ENCODE measurements at places on chromosomes 1 and 21. TPM values are rescaled to one million over a fixed set of nuclear protein-coding genes. Genes with fewer than 3 reads are reported as not detected.
A peak's percentile ranks its signal among the peaks of the same experiment; 100 is the strongest.

GRCh38 chr1:12610305-12610935 lies 7.6 kb downstream of the DHRS3 start:
- H3K27me3 ChIP-seq: no peaks in the 10 kb centered on the region
- H3K4me3 ChIP-seq: no peak overlapping the region
- H3K27ac ChIP-seq: no peak overlapping the region
- no peak for DNase-seq
- no peaks in the 10 kb centered on the region for H3K36me3 ChIP-seq
- no peaks in the 10 kb centered on the region for H3K4me1 ChIP-seq

Gene TMEM269
- total RNA-seq: 0.10 TPM

Gene RIIAD1
- not detected for total RNA-seq

- no peak for DNase-seq
- H3K27me3 ChIP-seq: no peaks in the 10 kb centered on the region
- no peak overlapping the region for H3K4me3 ChIP-seq
- no peak overlapping the region for H3K27ac ChIP-seq
- H3K4me1 ChIP-seq: no peaks in the 10 kb centered on the region
Measured at GRCh38 chr1:26598890-26599289, 69.3 kb downstream of the RPS6KA1 start.

Gene RGS7
- total RNA-seq: 0.24 TPM

DNA sequence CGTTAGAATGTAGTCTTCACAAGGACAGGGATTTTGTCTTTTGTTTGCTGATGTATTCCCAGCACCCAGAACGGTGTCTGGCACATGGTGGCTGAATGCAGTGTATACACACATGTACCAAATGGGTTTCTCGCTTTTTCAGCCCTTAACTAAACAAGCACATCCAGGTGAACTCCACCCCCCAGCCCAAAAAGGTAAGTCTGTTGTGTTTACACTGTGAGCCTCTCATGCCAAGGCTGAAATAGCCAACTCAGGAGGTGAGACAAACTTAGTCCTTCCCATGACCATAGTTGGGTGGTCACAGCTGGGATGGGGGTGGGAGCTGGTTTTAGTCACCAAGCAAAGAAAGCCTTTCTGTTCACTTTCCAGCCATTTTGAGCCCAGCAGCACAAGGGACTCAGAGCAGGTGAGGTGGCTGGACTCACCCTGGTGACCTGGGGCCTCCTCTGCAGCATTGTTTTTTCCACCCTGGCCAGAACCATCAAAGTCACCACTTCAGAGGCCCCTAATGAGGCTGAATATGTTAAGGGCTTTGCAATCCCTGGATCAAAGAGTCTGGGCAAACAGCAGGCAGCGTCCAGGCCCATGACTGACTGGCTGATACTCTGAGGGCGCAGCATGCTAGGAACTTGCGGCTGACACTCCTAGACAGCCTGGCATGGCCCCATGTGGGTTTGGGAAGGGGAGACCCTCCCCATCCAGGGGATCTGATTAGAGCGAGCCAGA lies 8.7 kb downstream of the TENT5B start:
- no peaks in the 10 kb centered on the region for H3K27me3 ChIP-seq
- peaks cover 4% of the 10 kb centered on the region for H3K4me1 ChIP-seq
- no peaks in the 10 kb centered on the region for H3K36me3 ChIP-seq
- DNase-seq: no peak

Gene DPYD
- 4.9 TPM for total RNA-seq

Gene NPR1
- 2.3 TPM for total RNA-seq

GRCh38 chr21:44497703-44498126 lies 42.3 kb downstream of the KRTAP10-1 start:
- no peaks in the 10 kb centered on the region for H3K36me3 ChIP-seq
- H3K4me3 ChIP-seq: no peak overlapping the region
- no peak overlapping the region for H3K27ac ChIP-seq

DNA sequence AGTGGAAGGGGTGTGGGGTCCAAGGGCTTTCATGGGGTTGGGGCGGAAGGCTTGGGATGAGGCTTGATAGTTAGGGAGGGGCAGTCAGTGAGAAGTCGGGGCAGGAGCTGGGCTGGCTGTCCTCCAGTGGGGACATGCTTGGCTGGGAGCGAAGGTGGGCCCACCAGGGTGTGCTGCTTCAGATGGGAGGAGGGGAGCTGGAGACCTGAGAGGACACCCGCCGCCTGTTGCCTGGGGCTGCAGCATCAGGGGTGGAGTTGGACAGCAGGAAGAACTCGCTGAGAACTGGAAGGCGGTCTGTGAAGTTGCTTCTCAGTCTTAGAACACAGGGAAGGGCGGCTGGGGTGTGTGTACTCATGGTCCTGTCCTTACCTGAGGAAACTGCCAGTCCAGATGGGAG lies 1.6 kb downstream of the THEM5 start:
- H3K4me3 ChIP-seq: no peak overlapping the region
- H3K27me3 ChIP-seq: no peaks in the 10 kb centered on the region
- H3K36me3 ChIP-seq: no peaks in the 10 kb centered on the region
- DNase-seq: no peak
- no peak overlapping the region for H3K27ac ChIP-seq

GRCh38 chr1:210260096-210260495 lies 27.5 kb downstream of the SERTAD4 start:
- no peak overlapping the region for H3K4me3 ChIP-seq
- H3K27ac ChIP-seq: no peak overlapping the region
- H3K27me3 ChIP-seq: no peaks in the 10 kb centered on the region
- no peaks in the 10 kb centered on the region for H3K4me1 ChIP-seq
- no peak for DNase-seq

DNA sequence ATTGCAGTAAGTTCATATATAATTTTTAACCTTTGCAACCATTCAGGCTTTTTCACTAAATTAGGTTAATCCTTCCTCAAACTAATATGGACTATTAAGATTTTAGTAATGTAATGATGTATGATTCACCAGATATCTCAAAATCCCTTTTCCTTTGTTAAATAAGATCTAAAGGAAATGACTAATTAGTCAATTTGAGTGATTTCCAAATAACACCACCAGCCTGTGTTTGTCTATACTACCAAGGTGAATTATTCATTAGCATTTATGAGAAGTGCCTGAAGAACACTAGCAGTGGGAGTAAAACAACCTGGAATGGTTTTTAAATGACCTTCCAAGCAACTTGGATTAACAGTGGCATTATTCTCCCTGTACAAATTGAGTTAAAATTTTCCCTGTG lies 670.6 kb upstream of the PKN2 start:
- no peaks in the 10 kb centered on the region for H3K27me3 ChIP-seq
- no peak overlapping the region for H3K4me3 ChIP-seq
- H3K36me3 ChIP-seq: no peaks in the 10 kb centered on the region

Gene FLG2
- total RNA-seq: not detected

Gene TMEM240
- 0.77 TPM for total RNA-seq

DNA sequence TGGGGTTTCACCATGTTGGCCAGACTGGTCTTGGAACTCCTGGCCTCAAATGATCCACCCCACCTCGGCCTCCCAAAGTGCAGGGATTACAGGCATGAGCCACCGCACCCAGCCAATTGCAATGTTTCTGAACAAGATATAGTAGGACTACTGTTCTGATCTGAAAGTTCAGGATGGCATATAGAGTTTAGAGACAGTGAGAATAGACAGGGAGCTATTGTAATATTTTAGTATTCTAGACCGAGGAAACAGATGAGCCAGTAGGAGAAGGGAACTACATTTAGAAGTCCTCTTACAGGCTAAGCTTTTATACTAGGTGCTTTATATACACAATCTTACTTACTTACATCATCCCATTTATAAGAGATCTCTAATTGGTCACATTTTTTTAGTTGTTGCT lies 33.1 kb downstream of the SOAT1 start:
- H3K4me1 ChIP-seq: no peaks in the 10 kb centered on the region
- H3K36me3 ChIP-seq: no peaks in the 10 kb centered on the region
- H3K27me3 ChIP-seq: no peaks in the 10 kb centered on the region
- no peak for DNase-seq
- H3K4me3 ChIP-seq: no peak overlapping the region
- H3K27ac ChIP-seq: no peak overlapping the region

DNA sequence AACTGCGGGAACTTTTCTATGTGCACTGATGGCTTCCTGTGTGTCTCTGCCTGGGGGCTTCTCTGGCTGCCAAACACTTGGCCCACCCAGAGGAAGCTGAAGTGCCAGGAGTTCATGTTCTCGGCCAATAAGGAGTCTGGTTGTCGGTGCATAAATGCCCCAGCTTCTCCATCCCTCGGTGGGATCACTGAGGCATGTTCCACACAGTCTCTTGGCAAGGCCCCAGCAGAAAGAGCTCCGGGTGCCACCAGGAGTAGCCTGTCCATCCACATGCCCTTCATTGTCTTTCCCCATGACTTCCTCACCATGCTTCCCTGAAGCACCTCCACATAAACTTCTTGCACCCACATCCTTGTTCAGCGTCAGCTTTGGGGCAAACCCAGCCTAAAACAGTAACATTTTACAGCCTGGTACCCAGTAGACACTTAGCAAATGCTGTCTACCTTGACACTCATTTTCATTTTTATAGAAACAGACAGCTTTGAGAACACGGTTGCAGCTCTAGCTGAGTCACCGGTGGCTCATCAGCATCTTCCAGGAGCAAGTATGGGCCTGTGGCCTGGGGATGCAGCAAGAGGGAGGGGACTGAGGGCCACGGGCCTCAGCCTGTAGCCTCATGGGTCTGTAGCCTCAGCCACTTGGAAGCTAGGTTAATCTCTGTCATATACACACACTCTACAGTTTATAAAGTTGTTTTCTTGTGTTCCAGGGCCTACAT lies 14.8 kb upstream of the CDCP2 start:
- no peak for DNase-seq
- no peak overlapping the region for H3K4me3 ChIP-seq
- H3K27ac ChIP-seq: no peak overlapping the region
- peaks cover 9% of the 10 kb centered on the region for H3K4me1 ChIP-seq

GRCh38 chr1:7993593-7994479 lies 32.3 kb downstream of the ERRFI1 start:
- DNase-seq: no peak
- H3K27ac ChIP-seq: no peak overlapping the region
- no peaks in the 10 kb centered on the region for H3K4me1 ChIP-seq
- H3K36me3 ChIP-seq: no peaks in the 10 kb centered on the region

Gene RGS1
- total RNA-seq: 8.0 TPM

GRCh38 chr1:156149374-156150332 lies 3.7 kb upstream of the SEMA4A start:
- no peaks in the 10 kb centered on the region for H3K36me3 ChIP-seq
- no peaks in the 10 kb centered on the region for H3K27me3 ChIP-seq
- H3K27ac ChIP-seq: no peak overlapping the region
- peaks cover 4% of the 10 kb centered on the region for H3K4me1 ChIP-seq

DNA sequence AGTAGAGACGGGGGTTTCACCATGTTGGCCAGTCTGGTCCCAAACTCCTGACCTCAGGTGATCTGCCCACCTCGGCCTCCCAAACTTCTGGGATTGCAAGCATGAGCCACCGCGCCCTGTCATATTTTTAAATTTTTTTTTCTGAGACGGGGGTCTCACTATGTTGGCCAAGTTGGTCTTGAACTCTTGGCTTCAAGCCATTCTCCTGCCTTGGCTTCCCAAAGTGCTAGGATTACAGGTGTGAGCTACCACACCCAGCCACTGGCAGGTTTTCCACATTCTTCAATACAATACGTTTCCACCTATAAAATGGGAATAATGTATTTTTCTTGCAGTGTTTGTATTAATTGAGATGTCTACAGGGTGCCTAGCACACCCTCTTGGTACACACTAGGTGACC lies 3.4 kb upstream of the LEFTY1 start:
- no peaks in the 10 kb centered on the region for H3K36me3 ChIP-seq
- H3K4me3 ChIP-seq: no peak overlapping the region
- H3K4me1 ChIP-seq: peaks cover 5% of the 10 kb centered on the region
- H3K27me3 ChIP-seq: no peaks in the 10 kb centered on the region

DNA sequence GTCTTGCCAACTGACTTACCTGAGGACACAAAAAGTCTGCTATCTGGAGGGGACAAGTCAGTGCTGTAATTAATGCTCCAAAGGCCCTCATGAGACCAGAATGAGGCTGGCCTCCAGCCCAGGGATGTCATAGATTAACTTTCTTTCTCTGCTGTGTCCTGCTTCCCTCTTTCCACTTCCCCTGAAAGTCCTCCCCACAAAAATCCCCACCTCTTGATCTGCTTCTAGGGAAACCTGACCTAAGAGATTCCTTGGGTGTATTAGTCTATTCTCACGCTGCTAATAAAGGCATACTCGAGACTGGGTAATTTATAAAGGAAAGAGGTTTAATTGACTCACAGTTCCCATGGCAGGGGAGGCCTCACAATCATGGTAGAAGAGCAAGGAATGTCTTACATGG lies 39.2 kb downstream of the RUNX3 start:
- peak; percentile 18 for DNase-seq
- no peaks in the 10 kb centered on the region for H3K4me1 ChIP-seq
- H3K27ac ChIP-seq: no peak overlapping the region
- H3K27me3 ChIP-seq: no peaks in the 10 kb centered on the region
- no peaks in the 10 kb centered on the region for H3K36me3 ChIP-seq
- H3K4me3 ChIP-seq: no peak overlapping the region

- no peak overlapping the region for H3K27ac ChIP-seq
- H3K27me3 ChIP-seq: no peaks in the 10 kb centered on the region
- no peaks in the 10 kb centered on the region for H3K36me3 ChIP-seq
- no peaks in the 10 kb centered on the region for H3K4me1 ChIP-seq
- DNase-seq: no peak
Measured at GRCh38 chr1:30607723-30608122, 115.7 kb downstream of the MATN1 start.

- DNase-seq: no peak
- H3K27me3 ChIP-seq: no peaks in the 10 kb centered on the region
- peaks cover 15% of the 10 kb centered on the region for H3K36me3 ChIP-seq
Measured at GRCh38 chr1:2563205-2563604, 7.0 kb downstream of the TNFRSF14 start.

DNA sequence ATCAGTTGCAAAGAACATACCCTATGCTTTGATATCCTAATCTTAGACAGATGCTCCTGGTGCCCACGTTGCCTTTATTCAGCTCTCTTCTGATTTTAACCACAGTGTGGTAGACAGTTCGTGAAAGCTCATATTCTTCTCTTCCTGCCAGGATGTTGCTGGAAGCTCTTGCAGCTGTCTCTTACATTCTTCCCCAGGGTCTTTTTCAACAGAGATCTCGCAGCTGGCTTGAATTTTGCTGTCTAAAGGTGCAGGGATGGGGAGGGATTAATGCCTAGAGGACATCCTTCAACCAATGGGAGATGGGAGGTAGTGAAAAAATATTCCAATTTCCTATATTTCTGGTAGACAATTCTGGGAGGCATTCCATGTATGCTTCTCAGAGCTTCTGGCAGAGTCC lies 150.0 kb upstream of the APP start:
- no peak overlapping the region for H3K27ac ChIP-seq
- H3K4me1 ChIP-seq: no peaks in the 10 kb centered on the region
- no peak overlapping the region for H3K4me3 ChIP-seq
- DNase-seq: no peak
- H3K27me3 ChIP-seq: no peaks in the 10 kb centered on the region

All from colonic mucosa (tissue), 4 donors.